ENCODE measurements at places on chromosomes 1 and 21. TPM values are rescaled to one million over a fixed set of nuclear protein-coding genes. Genes with fewer than 3 reads are reported as not detected.

Gene MRPS6
- 46.5 TPM for total RNA-seq

Gene DNAI4
- 31.7 TPM for total RNA-seq

Gene UMODL1
- not detected for total RNA-seq

Gene CRYZ
- total RNA-seq: 24.9 TPM

Gene APOBEC4
- not detected for total RNA-seq

Gene ADGRL4
- total RNA-seq: 9.2 TPM

Gene GJA8
- not detected for total RNA-seq

Gene OXCT2
- 1.6 TPM for total RNA-seq

Gene DMBX1
- total RNA-seq: not detected

Gene PDZK1
- 0.40 TPM for total RNA-seq

Gene ANKRD45
- 0.35 TPM for total RNA-seq

Gene MAP1LC3C
- 1.4 TPM for total RNA-seq

Gene KCTD3
- 28.7 TPM for total RNA-seq

Gene C1QTNF12
- total RNA-seq: 0.92 TPM

Gene RUNX3
- 0.23 TPM for total RNA-seq

Gene SHISAL2A
- 0.12 TPM for total RNA-seq

Gene MYCL
- total RNA-seq: 0.25 TPM

Gene PGLYRP4
- not detected for total RNA-seq

Gene MARK1
- 2.3 TPM for total RNA-seq

Gene OLFML3
- total RNA-seq: 77.4 TPM

Gene DENND2C
- total RNA-seq: 2.4 TPM

Gene HES5
- total RNA-seq: 0.53 TPM

Gene HES2
- total RNA-seq: 0.62 TPM

Gene SPRR2E
- not detected for total RNA-seq

Gene NTNG1
- 9.1 TPM for total RNA-seq

Gene RIMKLA
- total RNA-seq: 0.15 TPM

Gene PTGFR
- 5.7 TPM for total RNA-seq

Gene SLAMF7
- 2.5 TPM for total RNA-seq

Gene MROH9
- not detected for total RNA-seq

Gene RGS18
- 0.83 TPM for total RNA-seq

Gene IFI44
- 27.8 TPM for total RNA-seq

Gene GJC2
- total RNA-seq: 6.1 TPM

Gene SPRR1A
- total RNA-seq: not detected

Gene TNFRSF4
- 0.66 TPM for total RNA-seq

Gene MXRA8
- total RNA-seq: 206 TPM

Gene KCNA2
- total RNA-seq: 0.13 TPM

Gene TNFRSF1B
- total RNA-seq: 26.4 TPM

Gene IKBKE
- 2.6 TPM for total RNA-seq

Gene COL16A1
- total RNA-seq: 101 TPM

Gene RNF187
- total RNA-seq: 123 TPM

Data from ovary (tissue), 10 donors.